ENCODE measurements at places on chromosomes 2 and 18.
A peak's percentile ranks its signal among the peaks of the same experiment; 100 is the strongest.

DNA sequence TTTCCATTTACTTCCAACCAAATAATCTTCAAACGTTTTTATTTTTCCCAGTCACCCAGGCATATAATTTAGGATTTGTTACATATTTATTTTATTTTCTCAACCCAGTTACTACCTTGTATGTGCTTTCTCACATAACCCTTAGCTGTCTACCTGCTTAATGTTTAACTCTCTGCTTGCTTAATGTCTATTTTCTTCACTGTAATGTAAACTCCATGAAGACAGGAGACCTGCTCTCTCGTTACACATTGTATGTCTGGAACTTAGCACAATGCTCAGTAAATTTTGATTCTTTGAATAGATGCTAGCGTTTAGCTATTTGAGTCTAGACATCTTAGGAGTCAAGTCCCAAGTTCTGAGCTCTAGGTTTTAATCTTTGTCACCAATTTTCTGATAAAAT lies 70.2 kb downstream of the RBBP8 start:
- DNase-seq: no peak

DNA sequence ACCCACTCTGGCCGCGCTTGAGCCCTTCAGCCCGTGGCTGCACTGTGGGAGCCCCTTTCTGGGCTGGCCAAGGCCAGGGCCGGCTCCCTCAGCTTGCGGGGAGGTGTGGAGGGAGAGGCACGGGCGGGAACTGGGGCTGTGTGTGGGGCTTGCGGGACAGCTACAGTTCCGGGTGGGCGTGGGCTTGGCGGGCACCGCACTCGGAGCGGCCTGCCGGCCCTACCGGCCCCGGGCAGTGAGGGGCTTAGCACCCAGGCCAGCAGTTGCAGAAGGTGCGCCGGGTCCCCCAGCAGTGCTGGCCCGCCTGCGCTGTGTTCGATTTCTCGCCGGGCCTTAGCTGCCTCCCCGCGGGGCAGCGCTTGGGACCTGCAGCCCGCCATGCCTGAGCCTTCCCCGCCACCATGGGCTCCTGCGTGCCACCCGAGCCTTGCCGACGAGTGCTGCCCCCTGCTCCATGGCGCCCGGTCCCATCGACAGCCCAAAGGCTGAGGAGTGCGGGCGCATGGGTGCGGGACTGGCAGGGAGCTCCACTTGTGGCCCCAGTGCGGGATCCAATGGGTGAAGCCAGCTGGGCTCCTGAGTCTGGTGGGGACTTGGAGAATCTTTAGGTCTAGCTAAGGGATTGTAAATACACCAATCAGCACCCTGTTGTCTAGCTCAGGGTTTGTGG lies 173.7 kb upstream of the FIGN start:
- DNase-seq: no peak

DNA sequence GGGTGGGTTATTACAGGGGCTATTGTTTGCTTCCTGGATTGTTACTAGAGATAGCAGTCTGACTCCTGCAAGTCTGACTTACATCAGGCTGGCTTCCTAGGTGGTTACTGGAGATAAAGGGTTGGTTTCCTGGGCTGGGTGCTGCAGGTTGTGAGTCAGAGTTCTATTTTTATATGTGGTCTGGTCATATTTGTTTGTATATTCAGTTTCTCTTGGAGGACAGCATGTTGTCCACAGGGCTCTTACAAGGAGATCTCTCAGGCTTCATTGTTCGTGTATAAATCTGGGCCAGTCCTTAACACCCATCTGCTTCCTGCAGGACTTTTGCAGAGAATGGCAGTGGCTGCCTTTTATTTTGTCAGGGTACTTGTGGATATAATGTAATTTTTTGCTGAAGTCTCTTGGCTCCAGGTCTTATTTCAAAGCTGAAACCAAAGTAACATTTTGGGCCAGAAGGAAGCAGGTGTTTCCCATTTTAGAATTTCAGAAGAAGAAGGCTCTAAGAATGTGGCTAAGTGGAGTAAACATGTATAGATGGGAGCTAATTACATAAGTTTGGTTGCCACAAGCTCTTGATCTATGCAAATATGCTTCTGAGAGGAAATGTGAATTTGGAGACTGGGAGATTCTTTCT lies 65.9 kb upstream of the SLC16A14 start:
- peak; percentile 73 for DNase-seq

DNA sequence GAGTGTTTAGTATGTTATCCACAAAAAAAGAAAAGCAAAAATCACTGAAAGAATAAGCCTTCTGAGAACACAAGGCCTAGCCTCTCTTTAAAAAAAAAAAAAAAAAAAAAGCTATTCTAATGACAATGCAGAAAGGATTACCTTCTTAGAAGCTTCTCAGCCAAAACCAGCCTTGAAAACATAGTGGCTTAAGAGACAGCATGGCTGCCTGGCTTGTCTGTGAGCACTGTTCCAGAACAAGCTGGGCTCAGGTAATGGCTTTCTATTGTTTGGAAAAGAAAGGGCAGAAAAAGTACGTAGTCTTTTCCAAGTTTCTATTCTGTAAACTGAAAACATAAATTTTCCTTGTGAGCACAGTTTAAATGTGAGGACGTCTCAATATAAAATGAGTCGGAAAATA lies 119.5 kb downstream of the MAP3K20 start:
- no peak for DNase-seq

GRCh38 chr18:63002803-63003445 lies 287.6 kb downstream of the PHLPP1 start:
- no peak for DNase-seq

DNA sequence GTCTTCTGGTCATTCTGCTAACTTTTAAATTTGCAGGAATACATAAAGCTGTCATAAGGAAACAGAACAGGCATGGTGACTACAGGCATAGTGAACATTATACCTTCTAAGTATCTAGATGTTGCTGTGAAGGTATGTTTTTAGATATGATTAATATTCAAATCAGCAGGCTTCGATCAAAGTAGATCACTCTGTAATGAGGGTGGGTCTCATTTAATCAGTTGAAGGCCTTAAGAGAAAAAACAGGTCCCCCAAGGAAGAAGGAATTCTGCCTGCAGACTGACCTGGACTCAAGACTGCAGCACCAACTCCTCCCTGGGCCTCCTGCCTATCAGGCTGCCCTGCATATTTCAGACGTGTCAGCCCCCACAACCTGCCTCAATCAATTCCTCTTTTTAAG lies 104.0 kb downstream of the L3MBTL4 start:
- no peak for DNase-seq

- peak; percentile 63 for DNase-seq
Measured at GRCh38 chr2:38155-38554, 8.2 kb downstream of the FAM110C start.

DNA sequence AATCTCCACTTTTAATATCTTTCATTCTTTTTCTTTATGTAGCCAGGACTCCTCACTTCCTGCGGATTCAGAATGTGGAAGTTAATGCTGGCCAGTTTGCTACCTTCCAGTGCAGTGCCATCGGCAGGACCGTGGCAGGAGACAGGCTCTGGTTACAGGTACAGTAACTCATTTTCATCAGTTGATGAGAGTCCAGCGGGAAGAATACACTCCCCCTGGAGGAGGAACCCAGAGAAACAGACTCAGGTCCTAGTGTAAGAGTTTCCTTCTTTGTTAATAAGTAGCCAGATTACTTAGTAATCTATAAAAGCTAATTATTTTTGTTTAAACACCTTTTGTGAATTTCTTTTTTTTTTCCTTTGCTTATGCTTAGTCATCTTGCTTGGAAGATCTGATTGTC lies 359.4 kb downstream of the PTPRM start:
- DNase-seq: peak; percentile 48

DNA sequence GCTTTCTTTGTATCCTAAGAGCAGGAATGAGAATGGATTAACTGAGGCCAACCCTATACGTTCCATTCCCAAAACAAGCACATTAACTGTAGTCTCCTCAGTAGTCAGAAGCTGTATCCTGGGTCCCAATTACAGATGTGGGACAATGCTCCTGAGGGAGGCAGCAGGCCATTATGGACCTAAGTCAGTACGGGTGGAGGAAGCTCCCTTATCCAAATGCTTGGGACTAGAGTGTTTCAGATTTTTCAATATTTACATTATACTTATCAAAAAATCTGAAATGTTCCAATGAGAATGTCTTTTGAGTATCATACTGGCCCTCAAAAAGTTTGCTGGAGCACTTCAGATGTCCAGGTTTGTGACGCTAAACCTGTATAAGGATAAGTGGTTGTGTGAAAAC lies 90.1 kb downstream of the PRELID3A start:
- no peak for DNase-seq

GRCh38 chr2:34719206-34719605 lies 1120.1 kb upstream of the FAM98A start:
- no peak for DNase-seq

DNA sequence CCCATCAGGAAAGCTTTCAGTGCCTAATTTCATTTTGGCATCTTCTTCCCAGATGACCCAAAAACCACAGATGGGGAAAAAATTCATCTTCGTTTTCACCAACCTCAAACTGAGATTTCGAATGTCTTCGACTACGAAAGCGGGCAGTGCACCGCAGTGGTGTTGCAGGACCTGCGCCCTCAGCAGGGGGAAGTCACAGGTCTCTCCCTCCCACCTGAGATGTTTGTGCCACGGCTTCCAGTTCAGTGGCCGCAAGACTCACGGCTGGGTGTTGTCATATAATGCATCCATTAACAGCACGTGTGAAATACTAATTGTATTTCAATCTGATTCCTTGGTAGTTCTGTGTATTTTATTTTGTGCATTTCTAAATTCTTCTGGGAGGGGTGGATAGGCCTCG lies 66.2 kb upstream of the SALL3 start:
- DNase-seq: no peak

DNA sequence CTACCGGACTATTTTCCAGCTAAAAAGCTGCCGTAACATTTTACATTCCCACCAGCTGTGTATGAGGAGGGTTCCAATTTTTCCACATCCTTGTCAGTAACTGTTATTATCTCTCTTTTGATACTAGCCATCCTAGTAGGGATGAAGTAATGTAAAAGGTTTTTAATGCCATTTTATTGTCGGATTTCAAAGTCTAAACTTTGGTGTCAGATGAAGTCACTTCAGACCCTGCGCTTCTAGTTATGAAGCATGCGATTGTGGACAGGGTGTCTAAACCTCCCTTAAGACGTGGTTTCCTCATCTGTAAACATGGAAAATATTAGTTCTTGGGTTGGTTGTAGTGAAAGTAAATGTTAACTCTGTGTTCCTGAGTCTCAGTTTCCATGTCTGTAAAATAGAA lies 4.7 kb downstream of the DGKD start:
- no peak for DNase-seq

DNA sequence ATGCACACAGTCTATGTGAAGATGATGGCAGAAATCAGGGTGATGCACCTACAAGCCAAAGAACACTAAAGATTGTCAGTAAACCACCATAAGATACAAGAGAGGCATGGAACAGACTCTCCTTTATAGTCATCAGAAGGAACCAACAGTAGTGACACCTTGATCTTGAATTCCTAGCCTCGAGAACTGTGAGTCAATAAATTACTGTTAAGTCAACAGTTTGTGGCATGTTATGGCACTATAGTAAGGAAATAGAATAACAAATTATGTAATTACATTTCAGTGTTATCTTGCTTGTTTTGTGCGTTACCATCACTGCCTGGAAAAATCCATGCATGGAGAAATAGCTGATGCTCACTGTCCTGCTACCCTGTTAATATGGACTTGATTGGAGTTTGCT lies 110.2 kb upstream of the LRP1B start:
- DNase-seq: no peak

DNA sequence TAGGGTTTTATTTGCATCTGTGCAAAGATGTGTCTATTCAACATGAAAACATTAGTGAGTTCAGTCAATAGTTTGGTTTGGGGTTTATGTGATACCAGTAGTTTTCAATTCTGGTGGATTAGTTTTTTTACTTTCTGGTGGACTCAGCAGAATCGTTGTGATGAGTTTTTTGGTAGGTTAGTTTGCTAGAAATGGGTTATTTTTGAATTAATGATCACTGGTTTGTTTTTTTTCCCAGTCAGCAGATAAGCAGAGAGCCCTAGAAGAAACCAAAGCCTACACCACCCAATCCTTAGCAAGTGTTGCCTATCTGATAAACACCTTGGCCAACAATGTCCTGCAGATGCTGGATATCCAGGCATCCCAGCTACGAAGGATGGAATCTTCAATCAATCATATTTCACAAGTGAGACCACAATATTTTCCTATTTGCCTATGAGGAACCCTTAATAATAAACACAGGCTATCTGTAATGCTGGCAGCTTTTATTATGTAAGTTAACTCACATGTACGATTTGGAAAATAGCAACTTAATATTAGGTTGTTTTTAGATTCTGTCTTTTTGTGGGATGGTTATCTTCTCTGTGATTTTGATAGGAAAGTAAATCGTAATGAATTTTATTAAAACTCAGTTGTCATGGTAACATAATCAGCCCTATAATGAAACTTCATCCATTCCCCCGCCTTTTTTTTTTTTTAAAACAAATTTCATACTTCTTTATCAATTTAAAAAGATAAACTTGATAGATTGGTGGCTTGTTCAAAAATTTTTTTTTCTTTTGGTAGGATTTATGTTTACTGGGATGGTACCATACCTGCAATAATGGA lies 38.7 kb downstream of the ABI2 start:
- no peak for DNase-seq

- no peak for DNase-seq
Measured at GRCh38 chr2:40193670-40194026, 258.2 kb downstream of the SLC8A1 start.

DNA sequence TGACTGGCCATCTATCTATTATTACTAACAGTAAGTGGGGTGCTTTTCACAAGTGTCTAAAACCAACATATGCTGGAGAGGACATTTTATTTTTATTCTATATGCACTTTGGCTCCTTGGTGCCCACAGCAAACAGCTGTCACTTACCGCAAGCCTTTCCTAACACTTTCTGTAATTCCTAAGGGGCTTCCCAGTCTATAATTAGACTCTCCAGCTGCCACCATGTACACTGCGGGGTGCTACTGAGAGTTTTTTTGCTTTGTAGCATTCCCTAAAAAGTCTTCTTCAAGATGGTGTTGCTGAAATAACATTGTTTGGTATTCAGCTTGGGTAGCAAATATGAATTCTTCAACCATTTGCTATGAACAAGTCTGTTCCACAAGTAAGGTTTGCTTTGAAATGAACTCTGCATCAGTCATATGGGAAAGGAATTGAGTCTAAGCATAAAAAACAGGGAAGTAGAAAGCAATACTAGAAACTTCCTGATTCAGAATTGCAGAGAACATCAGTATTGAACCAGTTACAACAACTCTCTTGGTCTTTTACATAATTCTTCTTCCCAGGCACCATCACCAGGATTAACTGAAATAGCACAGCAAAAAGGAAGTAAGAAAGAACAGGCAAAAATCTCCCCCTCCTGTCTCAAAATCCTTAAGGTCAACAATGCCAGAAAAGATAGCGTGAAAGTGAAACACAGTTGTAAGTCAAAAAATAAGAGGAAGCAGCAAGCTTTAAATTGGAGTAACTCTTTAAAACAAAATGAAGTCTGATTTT lies 28.6 kb downstream of the EPB41L3 start:
- no peak for DNase-seq

GRCh38 chr2:20578895-20579825 lies 71.7 kb downstream of the HS1BP3 start:
- peak; percentile 94 for DNase-seq

- no peak for DNase-seq
Measured at GRCh38 chr2:240595381-240596079, 9.0 kb downstream of the CAPN10 start.
